ENCODE measurements at places on chromosomes 12 and 14.

DNA sequence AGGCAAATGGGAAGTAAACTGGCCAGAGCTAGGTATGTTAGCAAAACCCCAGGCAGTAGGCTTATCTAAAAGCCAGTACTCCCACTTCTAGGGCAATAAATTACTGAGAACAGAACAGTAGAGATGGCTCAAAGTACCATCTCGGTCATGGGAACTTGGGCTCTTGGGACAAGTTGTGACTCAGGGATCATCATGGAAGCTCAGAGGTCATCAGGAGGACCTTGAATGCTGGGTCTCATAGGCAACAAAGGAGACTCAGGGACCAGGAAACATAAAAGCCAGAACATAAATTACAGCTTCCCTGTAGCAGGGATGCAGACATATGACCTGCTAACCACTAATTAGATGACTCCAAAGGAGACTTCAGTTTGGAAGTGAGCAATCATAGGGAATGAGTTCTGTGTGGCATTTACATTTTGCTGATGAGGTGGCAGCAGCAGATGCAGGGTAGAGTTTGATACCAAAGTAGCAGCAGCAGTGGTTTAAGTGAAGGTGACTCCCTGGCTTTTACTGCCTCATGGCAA is 97.6 kb upstream of the SCAF11 start:
- DNase-seq, result no peak

GRCh38 chr12:48873096-48873495 is 7.4 kb upstream of the RND1 start:
- DNase-seq, result no peak

- no peak for DNase-seq
Measured at GRCh38 chr12:43277651-43278540, 274.1 kb downstream of the ADAMTS20 start.

GRCh38 chr14:49893309-49894213 is 679 bp downstream of the ARF6 start:
- DNase-seq, result peak; percentile 65

- no peak for DNase-seq
Measured at GRCh38 chr14:31021576-31021949, 3.9 kb upstream of the AP4S1 start.

GRCh38 chr12:80513211-80513610 is 69.2 kb downstream of the PTPRQ start:
- DNase-seq, result peak; percentile 49

DNA sequence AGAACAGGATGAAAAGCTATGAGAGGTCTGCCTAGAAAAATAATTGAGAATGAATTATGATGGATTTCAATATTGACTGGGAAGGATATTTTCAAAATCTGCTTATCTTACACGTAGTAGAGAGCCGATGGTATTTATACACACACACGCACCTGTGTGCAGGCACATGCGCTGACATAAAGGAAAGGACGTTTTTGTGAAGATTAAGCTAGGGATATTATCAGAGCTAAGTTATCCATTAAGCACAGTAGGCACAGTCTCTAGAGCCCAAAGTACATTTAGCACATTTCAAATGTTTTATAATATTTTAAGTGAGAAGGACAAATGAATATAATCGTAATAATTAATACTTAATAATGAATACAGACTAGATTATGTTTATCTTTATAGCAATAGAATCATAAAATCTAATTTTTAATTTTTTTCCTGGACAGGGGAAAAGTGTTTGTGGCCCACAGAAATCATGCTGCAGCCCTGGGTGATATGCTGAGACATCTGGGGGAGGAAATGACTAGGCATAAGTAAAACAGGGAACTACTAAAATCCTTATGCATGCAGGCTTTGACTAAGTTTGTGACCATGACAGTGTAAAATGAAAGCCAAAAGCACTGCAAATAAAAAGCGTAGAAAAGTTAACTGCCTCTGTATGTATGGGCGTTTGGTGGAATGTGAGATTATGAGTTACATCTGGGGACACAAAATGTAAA is 146.1 kb downstream of the KITLG start:
- no peak for DNase-seq

- no peak for DNase-seq
Measured at GRCh38 chr14:52856139-52856538, 64.7 kb upstream of the GNPNAT1 start.

DNA sequence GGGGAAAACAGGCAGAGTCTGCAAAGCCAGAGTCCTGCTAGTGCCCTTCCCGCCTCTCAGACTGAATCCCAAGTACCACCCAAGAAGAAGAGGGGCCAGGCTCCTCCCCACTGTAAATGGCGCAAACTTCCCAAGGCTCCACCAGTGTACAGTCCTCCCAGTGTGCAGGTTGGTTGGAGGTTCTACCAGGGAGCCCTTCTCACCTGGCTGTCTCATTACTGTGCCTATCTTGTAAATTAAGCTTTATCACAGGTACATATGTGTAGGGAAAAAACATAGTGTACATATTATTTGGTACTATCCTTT is 189.7 kb downstream of the FSCB start:
- no peak for DNase-seq

GRCh38 chr12:23909551-23909950 is 39.9 kb downstream of the SOX5 start:
- no peak for DNase-seq

GRCh38 chr12:60123557-60123956 is 527.7 kb downstream of the SLC16A7 start:
- DNase-seq, result no peak

- DNase-seq, result no peak
Measured at GRCh38 chr14:96135285-96135684, 69.4 kb upstream of the BDKRB2 start.

DNA sequence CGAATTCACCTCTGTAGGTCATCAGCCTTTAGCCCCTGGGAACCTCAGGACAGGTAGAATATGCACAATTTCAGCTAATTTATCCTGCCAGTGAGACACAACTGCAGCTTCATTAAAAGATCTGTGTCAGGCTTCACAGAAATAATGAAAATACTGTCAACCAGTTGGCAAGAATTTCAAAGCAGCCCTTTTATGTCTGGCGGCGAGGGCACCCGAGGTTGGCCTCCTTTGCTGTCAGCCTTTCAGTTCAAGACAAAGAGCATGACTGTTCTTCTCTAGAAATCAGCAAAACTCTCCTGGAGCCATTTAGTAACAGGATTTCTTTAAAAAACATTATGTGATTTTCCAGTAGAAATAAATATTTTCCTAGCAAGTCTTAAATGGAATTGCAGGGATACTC is 75.9 kb downstream of the BBS10 start:
- no peak for DNase-seq

GRCh38 chr14:32932302-32932913 is 6.3 kb upstream of the NPAS3 start:
- no peak for DNase-seq

DNA sequence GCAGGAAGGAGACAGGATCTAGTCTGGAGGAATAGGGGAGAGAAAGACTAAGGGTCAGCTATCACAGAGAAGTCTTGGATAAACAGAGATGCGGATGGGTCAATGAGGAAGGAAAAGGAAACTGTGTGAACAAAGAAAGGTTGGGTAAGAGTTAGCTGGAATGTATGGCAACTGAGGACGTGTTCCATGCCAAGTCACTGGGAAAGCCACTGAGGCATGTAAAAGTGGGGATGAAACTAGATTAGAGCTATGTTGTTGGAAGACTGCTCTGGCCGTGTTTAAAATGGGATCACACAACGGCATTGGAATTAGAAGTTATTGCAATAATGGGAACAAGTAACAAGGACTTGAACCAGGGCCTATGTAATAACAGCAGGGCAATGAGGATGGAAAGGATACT is 3.9 kb upstream of the NR2C1 start:
- DNase-seq, result no peak

- DNase-seq, result peak; percentile 36
Measured at GRCh38 chr14:104657563-104658324, 31.7 kb upstream of the INF2 start.

GRCh38 chr14:101457301-101457935 is 103.9 kb upstream of the DIO3 start:
- DNase-seq, result no peak

DNA sequence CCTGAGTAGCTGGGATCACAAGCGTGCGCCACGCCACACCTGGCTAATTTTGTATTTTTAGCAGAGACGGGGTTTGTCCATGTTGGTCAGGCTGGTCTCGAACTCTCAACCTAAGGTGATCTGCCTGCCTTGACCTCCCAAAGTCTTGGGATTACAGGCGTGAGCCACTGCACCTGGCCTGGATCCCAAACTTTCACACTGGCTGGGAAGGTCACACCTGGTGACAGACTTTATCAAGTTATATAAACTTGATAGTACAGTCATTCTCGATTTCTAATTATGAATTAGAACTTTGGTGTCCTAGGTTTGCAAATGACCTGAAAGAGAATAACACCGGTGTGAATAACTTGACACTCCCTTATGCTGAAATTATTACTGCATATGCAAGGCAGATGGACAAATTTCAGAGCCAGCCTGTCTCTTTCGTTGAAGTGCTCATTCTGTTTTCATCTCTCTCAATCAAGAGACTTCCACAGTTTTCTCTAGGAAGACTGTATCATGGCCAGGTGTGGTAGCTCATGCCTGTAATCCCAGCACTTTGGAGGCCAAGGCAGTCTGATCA is 5.9 kb downstream of the PLBD1 start:
- no peak for DNase-seq

DNA sequence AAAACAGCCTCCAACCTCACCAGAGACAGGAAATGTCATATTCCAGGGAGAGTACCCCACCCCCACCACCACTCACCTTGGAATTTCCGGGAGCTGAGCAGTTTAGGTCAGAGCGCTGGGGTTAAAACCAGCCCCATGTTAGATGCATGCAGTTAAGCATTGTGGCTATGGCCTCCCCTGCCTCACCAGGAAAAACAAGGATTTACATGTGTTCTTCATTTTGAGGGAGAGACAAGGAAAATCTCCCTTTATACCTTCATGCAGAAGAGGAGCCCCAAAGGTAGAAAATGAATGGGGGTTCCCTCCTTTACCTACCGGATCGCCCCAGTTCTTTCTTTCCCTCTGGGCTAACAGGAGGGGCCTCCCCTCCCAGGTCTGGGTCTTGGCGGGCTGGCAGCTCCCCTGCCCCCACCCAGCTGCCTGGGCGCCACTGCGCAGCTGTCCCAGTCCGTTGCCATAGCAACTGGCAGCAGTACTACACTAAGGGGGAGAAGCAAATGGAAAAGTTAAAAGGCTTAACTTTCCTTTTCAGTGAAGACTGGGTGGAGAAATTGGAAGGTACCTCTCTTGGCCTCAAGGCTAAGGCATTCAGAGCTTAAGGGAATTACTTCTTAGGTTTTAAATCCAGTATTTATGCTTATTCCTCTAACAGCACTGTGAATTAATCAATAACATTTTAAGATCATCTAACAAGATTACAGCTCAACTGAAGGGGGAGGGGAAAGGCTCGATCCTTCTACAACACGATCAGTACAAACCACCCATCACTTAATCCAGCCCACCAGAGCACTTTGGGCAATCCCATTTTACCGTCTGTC is 20.5 kb downstream of the CBX5 start:
- peak; percentile 98 for DNase-seq

DNA sequence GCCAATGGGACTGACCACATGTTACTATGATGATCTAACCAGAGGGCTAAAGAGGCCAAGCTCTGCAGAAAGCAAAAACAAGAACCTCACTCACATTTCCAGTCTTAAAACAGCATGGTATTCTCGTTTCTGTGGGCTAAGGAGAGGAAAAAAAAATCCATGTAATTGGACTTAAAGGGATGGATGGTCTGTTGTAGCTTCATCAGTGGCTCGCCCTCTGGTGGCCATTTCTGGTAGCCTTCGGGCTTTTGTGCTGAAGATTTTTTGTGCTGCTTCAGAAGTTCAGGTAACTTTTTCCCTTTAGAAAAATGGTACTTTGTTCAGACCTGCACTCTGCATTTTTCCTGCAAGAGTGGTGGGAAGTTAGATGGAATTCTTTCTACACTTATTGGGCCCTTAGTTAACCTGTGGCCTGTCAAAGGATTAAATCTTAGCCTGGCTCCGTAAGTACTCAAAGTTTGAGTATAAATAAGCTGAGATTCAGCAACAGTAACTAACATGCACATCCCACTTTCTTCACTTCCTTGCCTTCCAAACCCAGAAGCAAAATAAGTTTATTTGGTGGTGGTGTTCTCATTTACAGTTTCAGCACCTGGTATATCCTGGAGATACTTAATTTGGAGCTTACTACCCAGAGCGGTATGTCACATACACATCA is 22.3 kb downstream of the DCAF4 start:
- DNase-seq, result peak; percentile 89

- DNase-seq, result peak; percentile 31
Measured at GRCh38 chr14:99689266-99690236, 5.5 kb downstream of the CYP46A1 start.

- no peak for DNase-seq
Measured at GRCh38 chr12:5488626-5488955, 56.7 kb downstream of the NTF3 start.

DNA sequence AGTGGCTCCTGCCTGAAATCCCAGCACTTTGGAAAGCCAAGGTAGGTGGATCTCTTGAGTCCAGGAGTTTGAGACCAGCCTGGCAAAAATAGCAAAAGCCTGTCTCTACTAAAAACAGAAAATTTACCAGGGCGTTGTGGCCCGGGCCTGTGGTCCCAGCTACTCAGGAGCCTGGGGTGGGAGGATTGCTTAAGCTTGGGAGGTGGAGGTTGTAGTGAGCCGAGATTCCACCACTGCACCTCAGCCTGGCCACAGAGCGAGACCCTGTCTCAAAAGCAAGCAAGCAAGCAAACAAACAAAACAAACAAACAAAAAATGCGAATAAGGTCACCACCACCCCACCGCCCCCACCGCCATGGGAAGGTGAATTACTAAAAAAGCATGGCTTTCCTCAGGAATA is 238.7 kb downstream of the ATXN7L3B start:
- peak; percentile 66 for DNase-seq

DNA sequence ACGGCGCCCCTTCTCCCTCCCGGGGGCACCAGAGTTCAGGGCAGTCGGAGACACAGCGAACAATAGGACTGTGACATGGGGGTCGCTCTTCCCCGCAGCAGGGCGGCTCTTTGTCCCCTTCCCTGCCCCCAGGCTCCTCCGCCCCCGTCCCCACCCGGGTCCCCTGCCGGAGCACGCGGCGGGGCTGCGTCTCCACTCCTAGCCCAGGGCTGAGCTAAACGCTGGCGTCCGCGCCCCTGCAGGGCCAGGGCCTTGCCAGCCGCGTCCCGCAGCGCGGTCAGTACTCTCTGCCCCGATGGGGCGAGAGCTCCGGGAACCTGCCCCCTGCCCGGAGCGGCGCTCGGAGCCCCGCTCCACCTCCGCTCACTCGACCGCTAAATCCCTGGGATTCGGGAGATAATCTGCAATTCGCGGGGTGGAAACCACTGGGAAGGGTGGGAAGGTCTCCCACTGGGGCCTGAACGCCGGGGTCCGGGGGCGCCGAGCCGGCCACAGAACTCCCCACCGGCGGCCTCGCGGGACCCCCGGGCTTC is 825 bp upstream of the CCDC85C start:
- no peak for DNase-seq

- no peak for DNase-seq
Measured at GRCh38 chr12:7555752-7556151, 52.2 kb upstream of the CD163 start.

DNA sequence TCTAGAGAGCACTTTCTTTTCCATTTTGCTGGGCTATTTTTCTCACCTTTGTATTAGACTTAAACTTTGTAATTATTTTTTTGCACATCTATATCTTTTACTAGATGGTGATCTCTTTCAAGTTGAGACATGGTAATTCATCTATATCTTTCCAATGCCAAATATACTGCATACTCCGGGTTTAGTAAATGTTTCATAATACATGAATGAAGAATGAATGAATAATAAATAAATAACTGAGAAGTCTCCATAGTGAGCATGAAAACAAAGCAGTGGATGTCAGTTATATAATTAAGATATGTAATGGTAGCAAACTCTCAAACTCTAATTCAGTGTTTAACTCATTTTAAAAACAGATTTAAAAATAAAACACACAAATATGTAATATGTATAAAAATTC is 342.5 kb upstream of the KITLG start:
- DNase-seq, result no peak

GRCh38 chr12:121455766-121456420 is 56.0 kb downstream of the RNF34 start:
- DNase-seq, result peak; percentile 46

Measured in endodermal cell (in vitro differentiated cells).